BJ (cell line): ENCODE measurements at places on chromosomes 12 and 14. TPM values are rescaled to one million over a fixed set of nuclear protein-coding genes. Genes with fewer than 3 reads are reported as not detected.

Gene GRIP1
- 0.63 and 0.88 TPM in 2 replicates for polyA plus RNA-seq

Gene SDSL
- 8.6 and 13.2 TPM in 2 replicates for polyA plus RNA-seq

Gene REP15
- polyA plus RNA-seq: 0.63 and 1.0 TPM in 2 replicates

Gene SCFD1
- 61.0 and 115 TPM in 2 replicates for polyA plus RNA-seq

Gene KRT85
- polyA plus RNA-seq: not detected in 2 replicates

Gene GPR84
- polyA plus RNA-seq: not detected in 2 replicates

Gene BEST3
- polyA plus RNA-seq: not detected in 2 replicates

Gene SLC48A1
- 11.4 and 16.6 TPM in 2 replicates for polyA plus RNA-seq
